ENCODE measurements at places on chromosomes 16 and 17.

DNA sequence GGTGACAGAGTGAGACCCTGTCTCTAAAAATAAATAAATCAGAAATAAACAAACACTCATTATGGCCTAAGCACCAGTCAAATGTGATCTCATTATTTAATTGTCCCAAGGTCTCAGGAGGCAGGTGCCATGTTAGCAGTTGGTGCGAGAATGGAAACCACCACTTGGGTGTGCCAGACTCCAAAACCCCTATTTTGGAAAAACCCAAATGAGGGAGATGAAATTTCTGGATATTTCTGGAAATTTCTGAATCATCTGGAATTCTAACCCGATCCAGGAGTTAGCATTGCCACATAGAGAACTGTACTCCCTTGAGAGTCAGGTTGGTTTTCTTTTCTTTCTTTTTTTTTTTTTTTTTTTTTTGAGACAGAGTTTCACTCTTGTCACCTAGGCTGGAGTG lies 264.0 kb downstream of the XYLT1 start:
- DNase-seq: no peak

GRCh38 chr16:11255737-11256660 lies at the start of gene SOCS1:
Gene SOCS1, minus strand, starts transcription at chr16:11256204. Its CDS starts 726 bp downstream, at chr16:11255478.
- peak; percentile 89 for DNase-seq

DNA sequence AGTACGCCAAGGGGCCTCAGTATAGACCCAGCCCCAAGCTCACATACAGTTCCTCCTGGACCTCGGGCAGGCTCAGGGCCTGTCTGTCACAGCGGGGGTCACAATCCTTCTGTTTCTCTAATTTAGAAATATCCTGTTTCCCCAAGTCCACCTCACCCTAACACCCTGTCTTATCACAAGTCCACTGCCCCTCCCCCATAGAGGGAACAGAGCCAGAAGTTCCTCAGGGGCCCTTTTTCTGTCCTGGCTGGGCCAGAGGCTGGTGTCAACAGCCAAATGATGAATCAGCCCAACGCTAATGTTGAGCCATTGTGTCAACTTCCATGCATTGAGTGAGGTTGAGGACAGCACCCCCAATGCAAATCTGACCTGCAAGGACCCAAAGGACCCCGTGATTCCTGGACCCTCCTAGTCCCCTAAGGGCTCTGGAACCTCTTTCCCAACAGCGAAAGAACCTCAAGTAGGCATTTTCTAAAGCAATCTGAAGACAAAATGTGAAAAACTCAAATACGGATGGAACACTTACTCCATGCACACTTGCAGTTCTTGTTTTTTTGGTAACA lies 58.6 kb downstream of the PECAM1 start:
- no peak for DNase-seq

- no peak for DNase-seq
Measured at GRCh38 chr17:72134608-72135394, 14.0 kb downstream of the SOX9 start.

DNA sequence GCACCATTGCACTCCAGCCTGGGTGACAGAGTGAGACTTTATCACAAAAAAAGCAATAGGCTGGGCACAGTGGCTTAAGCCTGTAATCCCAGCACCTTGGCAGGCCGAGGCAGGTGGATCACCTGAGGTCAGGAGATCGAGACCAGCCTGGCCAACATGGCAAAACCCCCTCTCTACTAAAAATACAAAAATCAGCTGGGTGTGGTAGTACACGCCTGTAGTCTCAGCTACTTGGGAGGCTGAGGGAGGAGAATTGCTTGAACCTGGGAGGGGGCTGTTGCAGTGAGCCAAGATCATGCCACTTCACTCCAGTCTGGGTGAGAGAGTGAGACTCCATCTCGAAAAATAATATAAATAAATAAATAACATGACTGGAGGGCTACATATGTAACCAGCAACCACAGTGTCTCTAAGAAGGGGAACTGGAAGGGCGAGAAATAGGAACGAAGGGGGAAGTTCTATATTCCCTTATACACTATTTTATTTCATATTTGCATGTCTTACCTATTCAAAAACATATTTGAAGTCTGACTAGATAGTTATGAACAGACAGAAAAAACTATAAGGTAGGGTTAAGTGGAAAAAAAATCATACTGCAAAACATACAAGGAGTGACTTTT lies 25.9 kb downstream of the MYH11 start:
- DNase-seq: no peak

- no peak for DNase-seq
Measured at GRCh38 chr17:68035131-68035522, 408 bp upstream of the KPNA2 start.

DNA sequence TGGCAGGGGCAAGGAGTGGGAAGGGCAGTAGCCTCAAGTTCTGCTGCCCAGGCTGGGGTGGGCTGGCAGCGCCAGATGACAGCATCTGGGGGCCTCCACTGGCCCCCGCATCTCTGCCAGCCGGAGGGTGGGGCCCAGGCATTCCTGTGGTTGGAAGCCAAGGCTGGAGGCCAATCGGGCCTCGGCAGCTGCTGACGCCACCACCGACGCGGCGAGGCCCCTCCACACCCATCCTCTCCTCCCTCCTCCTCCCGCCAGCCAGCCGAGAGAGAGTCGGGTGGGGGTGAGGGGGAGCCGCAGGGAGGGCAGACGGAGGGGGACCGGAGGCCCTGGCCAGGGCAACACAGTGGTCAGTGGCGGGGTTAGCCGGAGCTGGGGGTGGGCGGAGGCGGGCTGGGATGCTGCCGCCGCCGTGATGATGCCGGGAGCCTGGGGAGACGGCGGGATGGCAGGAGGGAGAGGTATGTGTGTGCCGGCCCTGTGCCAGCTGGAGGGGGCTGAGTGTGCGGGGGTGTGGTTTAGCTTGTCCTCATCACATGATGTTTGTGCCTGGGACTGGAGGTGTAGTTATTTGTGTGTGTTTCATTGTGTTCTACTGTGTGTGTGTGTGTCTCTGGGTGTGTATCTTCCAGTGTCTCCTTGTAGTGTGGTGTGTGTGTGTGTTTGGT lies 36.6 kb downstream of the ARHGAP23 start:
- peak; percentile 7 for DNase-seq

DNA sequence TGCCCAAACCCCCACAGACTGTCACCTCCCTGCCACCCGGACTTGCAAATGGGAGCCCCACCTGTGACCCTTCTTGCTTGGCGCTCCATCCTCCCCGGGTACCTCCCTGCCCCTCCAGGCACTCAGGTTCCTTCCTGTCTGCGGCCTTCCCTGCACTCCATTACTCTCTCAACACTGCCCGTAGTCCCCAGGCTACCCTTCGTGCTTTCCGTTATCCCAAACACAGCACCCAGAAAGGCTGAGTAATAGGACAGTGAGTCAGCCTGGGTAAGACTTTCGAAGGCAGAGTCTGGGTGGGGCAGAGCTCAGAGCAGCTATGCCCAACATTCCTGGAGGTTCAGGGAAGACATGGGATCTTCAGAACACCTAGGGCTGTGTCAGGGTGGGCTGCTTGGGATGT lies 16.6 kb upstream of the C16orf74 start:
- no peak for DNase-seq

GRCh38 chr17:75078284-75079022 lies 9.3 kb upstream of the SLC16A5 start:
- peak; percentile 74 for DNase-seq

DNA sequence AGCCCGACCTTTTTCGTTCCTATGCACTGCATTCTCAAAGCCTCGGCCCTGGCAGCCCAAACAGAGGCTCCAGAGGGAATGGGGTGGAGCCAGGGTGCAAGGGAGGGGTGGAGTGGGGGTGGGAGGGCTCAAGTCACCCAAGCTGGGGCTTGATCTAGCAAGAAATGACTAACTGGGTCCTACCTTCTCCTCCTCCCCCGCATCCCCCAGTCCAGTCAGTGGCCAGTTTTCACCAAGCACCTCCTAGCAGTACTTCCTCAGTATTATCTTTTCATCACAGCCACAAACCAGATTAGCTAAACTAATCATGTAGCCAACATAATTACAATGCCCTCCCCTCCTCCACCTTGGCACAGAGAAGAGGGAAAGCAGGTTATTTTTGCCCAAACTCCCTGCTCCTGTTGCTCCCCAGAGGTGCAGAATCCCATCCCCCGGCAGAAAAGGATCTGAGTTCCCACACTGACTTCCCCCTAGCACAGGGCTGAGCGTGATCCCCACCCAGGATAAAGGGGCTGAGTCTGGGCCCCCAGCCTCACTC lies 2.2 kb downstream of the JUP start:
- DNase-seq: peak; percentile 56

GRCh38 chr16:23031508-23032098 lies 117.6 kb downstream of the USP31 start:
- no peak for DNase-seq

DNA sequence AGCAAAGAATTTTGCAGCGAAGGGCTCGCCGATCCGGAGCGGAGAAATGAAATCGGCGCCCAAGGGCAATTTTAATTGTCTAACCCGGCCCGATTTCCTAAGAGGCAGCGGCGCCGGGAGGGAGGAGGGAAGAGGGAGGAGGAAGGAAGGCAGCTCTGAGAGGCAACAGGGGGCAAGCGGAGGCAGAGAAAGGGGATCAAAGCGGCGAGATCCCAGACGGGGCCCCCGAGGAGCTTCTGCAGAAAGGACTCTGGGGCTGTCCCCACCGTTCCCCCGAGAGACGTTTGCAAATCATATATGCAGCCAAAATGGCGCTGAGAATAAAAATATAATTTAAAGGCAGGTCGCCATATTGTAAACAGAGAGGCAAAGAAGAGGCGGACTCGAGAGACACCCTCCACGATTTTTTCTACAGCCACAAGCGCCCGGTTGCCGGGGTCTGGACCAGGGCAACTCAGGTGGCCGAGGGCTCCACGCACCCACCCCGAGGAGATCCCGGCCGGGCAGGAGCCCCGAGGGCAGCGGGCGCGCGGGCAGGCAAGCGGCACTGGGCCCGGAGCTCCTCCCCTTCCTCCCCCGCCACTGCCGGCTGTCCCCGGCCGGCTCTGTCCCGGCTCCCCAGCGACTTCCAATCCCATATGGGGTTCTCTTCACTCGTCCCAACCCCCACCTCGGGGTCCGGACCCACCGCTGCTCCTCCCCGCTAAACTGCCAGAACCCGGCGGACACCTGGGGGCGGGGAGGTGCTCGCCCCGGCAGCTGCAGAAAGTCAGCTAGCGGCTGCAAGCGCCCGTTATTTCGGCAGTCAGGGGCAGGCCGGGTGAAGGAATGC lies 1.9 kb downstream of the PHF12 start:
- DNase-seq: peak; percentile 54

- DNase-seq: no peak
Measured at GRCh38 chr16:85731179-85731578, 19.7 kb downstream of the C16orf74 start.

Measured in GM10248 (cell line).